ENCODE measurements at places on chromosomes 6 and 20. TPM values are rescaled to one million over a fixed set of nuclear protein-coding genes. Genes with fewer than 3 reads are reported as not detected.

DNA sequence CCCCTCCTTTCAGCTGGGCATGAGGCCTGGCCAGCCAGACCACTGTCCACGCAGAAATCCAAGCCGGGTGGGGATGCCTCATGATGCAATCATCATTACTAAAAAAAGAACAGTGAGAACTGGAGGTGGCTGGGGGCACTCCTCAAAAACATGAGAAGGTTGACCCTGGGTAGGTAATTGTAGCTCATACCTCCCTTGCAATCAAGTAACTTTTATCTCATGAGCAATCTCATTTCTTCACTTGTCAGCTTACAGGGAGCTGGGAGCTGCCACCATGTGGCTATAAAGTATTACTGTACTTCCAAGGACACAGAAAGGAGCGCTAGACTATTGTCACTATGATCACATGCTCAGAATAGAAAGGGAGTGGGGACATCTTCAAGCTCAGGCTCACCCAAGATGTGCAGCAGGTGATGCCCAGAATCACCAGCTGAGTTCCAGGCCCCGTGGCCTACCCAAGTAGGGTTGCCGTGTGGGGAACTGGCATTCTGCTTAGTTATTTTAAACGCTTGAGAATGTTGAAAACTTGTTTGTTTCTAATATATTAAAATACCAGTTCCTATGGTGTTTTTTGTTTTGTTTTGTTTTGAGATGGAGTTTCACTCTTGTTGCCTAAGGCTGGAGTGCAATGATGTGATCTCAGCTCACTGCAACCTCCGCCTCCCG, 3.0 kb upstream of the CDH26 start:
- no peak for DNase-seq

GRCh38 chr20:46394872-46395760, 11.3 kb downstream of the ELMO2 start:
- DNase-seq: peak; percentile 48

DNA sequence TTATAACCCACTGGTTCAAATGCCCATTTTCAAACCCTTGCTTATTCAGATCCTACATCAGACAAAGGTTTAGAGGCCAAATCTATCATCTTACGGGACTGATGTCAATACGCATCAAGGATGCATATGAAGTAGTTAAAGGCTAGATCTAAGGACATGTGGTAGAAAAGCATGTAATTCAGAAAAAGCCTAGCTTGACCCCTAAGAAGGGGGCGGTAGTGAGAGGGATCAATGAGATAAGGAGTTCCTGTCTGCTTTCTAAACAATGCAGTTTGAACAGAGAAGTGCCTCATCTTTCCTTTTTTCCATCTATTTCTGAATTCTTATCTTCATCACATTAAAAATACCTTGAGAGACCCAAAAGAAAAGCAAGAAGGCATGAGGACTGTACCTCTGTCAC, 237.7 kb downstream of the ARHGAP18 start:
- DNase-seq: no peak

PBOV1 gene
- not detected for total RNA-seq

THBD gene
- total RNA-seq: 48.1 TPM

DNA sequence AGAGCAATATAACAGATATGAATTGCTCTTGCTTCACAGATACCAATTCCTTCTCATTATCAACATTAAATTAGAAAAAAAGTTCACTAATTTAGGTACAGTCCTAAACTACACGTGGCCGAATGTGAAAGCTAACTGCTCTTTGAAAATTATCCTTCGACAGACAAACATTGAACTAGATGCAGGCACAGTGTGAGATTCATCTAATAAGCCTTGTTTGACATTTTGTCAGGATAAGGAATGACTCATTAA, 1.1 kb downstream of the FAM184A start:
- no peak for DNase-seq

DNA sequence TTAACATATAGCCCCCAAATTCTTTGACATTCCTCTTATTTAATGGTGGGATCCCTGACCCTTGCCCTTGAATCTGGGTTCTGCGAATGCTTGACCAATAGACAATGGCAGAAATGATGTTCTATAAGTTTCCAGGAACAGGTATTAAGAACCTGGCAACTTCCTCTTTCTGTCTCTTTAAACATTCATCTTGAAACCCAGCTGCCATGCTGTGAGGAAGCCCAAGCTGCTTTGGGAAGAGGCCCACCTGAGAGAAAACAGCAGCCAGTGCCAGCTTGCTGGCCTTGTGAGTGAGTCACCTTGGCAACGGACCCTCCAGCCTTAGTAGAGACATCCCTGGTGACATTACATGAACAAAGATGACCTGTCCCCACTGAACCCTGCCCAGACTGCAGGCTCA, 45.2 kb upstream of the RALY start:
- no peak for DNase-seq

DNA sequence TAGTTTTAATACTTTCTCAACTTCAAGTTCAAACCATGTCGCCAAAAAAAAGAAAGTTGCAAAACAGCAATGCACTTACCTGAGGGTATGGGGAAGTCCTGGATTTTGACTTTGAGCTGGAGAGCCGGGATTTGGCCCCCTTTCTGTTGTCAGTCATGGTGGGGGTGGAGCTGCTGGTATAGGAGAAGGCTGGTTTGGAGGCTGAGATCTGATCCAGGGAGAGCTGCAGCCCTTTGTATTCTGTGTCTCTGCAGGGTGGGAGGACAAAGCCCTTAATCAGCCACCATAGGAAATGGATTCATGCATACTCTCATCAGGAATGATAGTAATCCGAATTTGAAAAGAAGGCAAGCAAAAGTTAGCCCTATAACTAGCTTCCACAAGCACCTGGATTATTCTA, 44.0 kb downstream of the SIM1 start:
- no peak for DNase-seq

SCUBE3 gene
- total RNA-seq: 4.5 TPM

GRCh38 chr20:49505518-49505917, 23.1 kb upstream of the KCNB1 start:
- DNase-seq: peak; percentile 95

NHSL1 gene
- total RNA-seq: 31.4 TPM

- DNase-seq: peak; percentile 77
Measured at GRCh38 chr20:45487231-45487635, 17.7 kb downstream of the WFDC2 start.

DNA sequence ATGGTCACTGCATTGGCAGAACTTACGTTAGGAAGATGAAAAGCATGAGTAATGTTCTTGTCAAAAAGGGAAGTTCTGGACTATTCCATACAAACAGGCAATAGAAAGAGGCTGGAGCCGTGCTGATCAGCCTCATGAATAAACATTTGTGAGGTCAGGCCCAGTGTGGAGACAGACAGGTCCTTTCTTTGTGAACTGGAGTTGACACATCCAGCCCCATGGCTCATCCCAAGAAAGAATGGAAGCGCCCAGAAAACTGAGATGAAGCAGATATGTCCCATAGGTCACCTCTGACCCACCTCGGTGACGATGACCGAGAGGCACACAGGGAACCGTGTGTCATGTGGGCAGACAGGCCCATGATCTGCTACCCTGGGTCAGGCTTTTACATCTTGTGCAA, 276.0 kb upstream of the SGK1 start:
- DNase-seq: no peak

DNA sequence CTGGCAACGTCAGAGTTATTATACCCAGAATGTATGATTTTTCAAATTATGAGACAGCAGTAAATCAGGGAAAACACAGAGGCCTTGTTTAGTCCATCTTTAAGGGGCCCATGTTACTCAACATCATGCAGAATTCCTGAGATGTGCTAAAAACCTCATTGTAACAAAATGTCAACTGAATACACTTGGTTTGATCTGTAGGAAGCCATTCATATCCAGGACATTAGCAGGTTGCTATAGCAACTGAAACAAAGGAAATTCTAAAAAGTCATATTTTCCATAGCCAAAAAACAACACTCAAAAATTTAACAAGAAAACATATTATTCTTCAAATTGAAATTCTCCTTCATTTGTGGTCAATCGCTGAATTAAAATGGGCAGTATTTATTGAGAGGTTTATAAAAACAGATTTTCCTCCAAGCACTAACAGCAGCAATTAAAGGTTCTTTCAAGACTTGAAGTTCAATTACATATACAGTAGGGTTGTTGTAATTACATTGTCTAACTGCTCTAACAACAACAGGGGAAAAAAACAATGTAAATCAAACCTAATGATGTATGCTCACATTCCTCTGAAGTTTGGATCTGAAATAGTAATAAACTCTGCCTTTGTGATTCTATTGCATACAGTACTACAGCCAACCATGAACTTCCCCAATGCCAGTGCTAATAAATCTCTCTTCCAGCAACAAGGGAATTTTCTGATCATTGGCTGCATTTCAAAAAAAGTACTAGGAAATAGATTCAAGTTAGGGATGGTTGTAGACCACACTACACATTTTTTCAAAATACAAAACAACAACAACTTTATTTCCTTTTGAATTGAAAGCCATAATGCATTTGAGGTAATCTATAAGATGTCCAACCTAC, 34.9 kb downstream of the COL12A1 start:
- peak; percentile 76 for DNase-seq

DNA sequence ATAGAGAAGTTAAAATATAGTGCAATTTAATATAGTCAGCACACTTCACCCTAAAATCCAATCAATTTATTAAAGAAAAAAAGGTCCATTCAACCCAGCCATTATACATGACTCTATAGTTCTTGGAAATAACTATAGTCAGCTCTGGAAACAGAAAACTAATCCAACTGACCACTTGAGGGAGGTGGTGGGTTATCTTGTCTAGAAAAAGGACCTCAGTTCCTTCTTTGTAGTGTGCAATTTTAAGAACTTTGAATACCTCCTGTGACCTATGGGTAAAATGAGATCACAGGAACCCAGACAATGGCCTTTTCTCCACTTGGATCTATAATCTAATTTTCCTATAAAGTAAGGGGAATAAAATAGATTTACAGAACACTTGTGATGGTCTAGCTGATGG, 163.6 kb upstream of the CENPW start:
- peak; percentile 65 for DNase-seq

AIF1 gene
- 44.1 TPM for total RNA-seq

- peak; percentile 13 for DNase-seq
Measured at GRCh38 chr20:36728986-36729385, 16.9 kb downstream of the NDRG3 start.

GRCh38 chr6:56837322-56837894, 117.5 kb upstream of the BEND6 start:
- DNase-seq: no peak

SPATS1 gene
- not detected for total RNA-seq

- no peak for DNase-seq
Measured at GRCh38 chr20:58709703-58710039, 17.1 kb downstream of the NPEPL1 start.

DNA sequence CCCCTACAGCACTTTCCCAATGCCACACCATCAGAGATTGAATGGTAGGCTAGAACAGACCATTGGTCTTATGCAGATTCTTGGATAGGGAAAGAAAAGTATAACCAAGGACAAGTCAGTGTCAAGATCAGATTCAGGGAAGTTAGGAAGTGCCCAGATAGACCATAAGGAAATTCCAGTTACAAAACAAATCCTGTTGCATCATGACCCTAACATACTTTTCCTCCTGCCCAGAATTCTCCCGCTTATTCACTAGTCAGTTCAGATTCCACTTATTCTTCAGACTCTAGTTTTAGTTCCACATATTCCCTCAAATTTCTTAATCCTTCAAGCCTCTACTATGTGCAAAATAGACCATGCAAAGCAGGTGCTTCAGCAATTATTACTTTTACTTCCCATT, 20.7 kb downstream of the METTL24 start:
- no peak for DNase-seq

DNA sequence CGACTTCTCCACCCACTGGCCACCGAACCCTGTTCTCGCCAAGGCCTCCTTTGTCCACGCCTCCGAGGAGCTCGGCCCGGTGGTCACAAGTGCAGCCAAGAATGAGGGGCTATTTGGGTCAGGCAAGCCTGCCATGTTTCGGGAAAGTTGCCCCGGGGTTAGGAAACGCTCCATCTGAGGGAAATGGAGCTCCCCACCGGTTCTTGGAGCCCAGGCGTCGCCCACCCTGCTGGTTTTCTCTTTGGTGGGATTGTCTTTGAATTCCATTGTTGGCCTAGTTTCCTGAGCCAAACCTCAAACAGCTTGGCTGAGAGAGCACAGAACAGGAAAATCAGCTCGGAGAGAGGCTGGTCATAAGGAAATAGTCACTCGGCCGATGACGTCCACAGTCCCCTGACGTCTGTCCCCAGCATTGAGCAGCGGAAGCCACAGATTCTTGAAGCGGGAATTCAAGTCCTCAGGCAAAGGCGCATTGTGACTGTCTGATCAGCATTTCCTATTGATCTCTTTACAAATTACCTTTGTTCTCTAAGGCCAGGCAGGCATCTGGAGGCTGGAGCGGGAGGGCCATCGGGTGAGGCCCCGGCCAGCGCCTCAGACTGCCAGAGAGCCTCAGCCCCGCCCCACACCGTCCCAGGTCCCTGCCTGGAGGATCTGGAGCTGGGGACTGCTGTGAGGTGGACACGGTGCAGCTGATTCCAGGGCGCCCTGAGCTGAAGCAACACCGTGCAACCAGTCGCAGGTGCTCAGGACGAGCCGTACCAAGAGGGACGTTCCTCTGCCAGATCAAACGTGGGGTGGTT, 138.6 kb downstream of the DLL1 start:
- DNase-seq: no peak

DNA sequence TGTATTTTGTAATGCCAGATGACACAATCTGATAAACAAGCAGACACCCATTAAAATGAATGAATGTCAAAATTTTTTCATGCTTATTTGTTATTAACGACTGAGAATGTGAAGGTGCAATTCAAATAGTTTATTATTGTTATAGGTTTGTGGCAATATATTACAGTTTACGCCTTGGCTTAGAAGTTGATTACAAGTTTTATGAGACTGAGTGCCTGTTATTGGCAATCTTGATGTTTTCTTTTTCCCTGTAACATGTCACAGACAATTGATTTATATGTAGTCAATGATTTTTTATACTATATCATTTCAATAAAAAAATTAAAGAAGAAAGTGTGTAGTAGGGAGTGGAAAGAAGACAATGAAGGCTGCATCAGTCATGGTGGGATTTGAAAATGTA, 144.1 kb upstream of the EEF1E1 start:
- DNase-seq: no peak

STX11 gene
- 6.7 TPM for total RNA-seq

All from kidney (tissue), 22 donors.